ENCODE measurements at places on chromosomes 12 and 14. TPM values are rescaled to one million over a fixed set of nuclear protein-coding genes. Genes with fewer than 3 reads are reported as not detected.

DNA sequence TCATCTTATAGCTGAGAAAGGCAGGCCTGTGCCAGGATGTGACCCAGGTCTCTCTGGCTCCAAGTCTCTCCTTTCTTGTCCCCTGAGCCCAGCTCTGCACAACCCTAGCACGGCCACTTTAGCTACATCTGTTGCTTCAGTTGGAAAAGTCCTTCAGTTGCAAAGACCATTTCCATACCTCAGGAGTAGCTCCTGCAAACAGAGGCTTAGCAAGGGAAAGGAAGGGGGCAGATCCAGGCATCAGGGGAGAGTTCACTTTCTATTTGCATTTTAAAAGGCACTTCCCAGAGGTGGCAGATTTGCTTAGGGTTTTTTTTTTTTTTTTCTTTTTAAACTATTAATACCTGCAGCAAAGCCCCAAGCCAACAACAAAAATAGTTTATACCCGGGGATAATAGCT lies 3.0 kb upstream of the PITPNM2 start:
- DNase-seq = no peak

GRCh38 chr14:48563489-48563888 lies 888.1 kb upstream of the MDGA2 start:
- peak; percentile 66 for DNase-seq

GRCh38 chr14:79661752-79662151 lies 549.6 kb downstream of the DIO2 start:
- DNase-seq = peak; percentile 66

The WNT5B gene
- total RNA-seq = 43.5 TPM

DNA sequence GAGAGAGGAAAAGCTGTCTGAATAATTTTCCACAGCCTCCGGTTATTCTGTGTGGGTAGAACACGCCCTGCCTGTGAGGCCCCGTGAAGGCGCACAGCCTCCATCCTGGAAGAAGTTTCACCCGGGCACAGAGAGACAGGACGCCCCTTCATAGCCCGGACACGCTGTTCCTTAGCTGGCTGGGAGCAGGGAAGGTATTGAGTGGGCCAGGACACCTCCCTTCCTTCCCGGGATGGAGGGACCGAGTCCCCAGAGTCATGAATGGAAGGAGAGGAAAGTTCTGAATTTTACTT lies 135.5 kb downstream of the GCH1 start:
- no peak for DNase-seq

- no peak for DNase-seq
Observed at GRCh38 chr12:72274931-72275330, 2.8 kb downstream of the TRHDE start.

- DNase-seq = no peak
Observed at GRCh38 chr14:60085085-60085484, 6.6 kb upstream of the PCNX4 start.

GRCh38 chr12:54984658-54985376 lies at the start of gene TESPA1:
Gene TESPA1, minus strand, starts transcription at chr12:54984762. Its CDS starts 10,200 bp downstream, at chr12:54974562.
- DNase-seq = peak; percentile 41

DNA sequence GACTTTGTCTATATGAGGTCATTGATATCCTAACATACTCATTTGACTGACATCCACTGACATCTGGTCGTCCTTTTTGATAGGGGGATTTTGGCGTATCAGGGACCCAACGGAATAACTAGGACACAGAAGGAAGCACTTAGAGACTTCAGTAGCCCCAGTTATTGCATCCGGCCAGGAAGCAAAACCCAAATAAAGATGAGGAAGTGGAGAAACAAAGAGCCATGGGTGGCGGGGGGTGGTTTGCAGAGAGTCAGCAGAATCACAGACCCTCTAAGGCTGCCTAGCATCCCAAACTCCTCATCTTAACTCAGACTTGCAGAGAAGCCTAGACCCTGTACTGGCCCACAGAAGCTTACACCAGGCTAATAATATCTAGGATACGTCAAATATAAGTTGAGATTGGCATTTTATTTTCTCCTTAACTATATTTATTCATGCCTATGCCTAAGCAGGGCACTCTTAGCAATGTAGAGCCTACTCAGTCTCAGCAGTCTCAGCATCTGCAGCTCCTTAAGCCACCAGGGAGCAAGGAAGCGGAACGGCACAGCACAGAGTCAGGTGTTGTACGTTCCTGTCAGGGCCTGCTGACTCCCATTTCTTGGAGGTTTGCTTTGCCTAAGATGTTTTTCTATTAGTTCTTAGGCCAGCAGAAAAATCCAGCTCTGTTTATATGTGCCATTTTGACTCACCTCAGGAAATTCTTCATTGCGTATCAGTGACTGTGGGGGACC lies 45.1 kb downstream of the KCNA1 start:
- no peak for DNase-seq

DNA sequence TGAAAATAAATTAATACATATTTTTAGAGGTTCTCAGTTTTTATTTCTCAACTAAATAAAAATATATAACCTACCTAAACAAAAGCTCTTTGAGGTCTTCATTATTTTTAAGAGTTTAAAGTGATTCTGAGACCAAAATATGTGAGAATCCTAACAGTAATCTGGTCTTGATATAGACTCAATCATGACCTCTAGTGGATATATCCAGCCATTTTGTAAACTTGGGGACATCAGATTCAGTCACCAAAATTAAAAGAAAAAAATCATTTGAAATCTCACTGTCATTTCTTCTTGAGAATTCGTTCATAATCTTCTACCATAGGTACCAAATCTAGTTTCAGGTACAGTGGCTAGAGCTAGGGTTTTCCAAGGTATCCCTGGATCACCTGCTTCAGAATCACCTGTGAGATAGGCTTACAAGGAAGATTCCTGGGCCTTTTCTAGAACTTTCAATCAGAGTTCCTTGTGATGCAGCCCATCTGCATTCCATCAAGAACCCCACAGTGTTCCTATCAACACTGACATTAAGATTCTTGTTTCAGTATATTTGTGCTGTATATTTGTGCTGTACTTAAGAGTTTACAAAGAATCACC lies 214.9 kb downstream of the ADAMTS20 start:
- peak; percentile 48 for DNase-seq

GRCh38 chr14:104081261-104081835 lies 4.2 kb upstream of the ASPG start:
- no peak for DNase-seq

GRCh38 chr14:104954746-104955395 lies 23.3 kb downstream of the AHNAK2 start:
- no peak for DNase-seq

The KRT77 gene
- total RNA-seq = not detected

- DNase-seq = no peak
Observed at GRCh38 chr12:53431187-53431586, 7.5 kb downstream of the AMHR2 start.

The ARMH4 gene
- total RNA-seq = 0.91 TPM

The NTF3 gene
- 1.7 TPM for total RNA-seq

The CISTR gene
- not detected for total RNA-seq

GRCh38 chr12:77754086-77754485 lies 76.6 kb upstream of the NAV3 start:
- DNase-seq = no peak

The ARHGEF25 gene
- total RNA-seq = 6.2 TPM

The NFATC4 gene
- 0.44 TPM for total RNA-seq

The STXBP6 gene
- not detected for total RNA-seq

The GLT1D1 gene
- not detected for total RNA-seq

The PMCH gene
- not detected for total RNA-seq

DNA sequence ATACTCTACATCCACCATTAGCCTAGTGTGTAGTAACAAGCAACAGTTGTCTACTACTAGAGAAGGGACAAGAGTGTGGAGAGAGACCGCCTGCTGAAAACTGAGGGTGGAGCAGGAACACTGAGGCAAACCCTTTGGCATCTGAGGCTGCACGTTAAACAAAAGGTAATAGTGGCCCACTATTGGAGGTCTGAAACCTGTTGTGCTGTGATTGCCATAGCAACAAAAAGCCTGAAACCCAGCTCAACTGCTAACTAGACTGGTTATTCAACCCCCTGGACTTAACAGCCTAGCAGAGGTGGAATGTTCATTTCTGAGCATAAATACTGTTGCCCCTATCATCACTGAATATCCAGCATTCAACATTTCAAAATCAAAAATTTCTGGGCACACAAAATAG lies 43.0 kb downstream of the PPP4R4 start:
- DNase-seq = no peak

GRCh38 chr12:39103552-39104165 lies 198.3 kb upstream of the CPNE8 start:
- peak; percentile 66 for DNase-seq

The MANSC1 gene
- total RNA-seq = 10.3 TPM

- DNase-seq = peak; percentile 66
Observed at GRCh38 chr14:29242755-29243754, 476.5 kb downstream of the FOXG1 start.

GRCh38 chr12:112900298-112901145 lies 6.2 kb upstream of the OAS1 start:
- peak; percentile 61 for DNase-seq

- DNase-seq = no peak
Observed at GRCh38 chr14:22531451-22532344, 57.3 kb downstream of the DAD1 start.

The ERP27 gene
- total RNA-seq = not detected

- no peak for DNase-seq
Observed at GRCh38 chr14:53509276-53510244, 356.4 kb upstream of the DDHD1 start.

The APOF gene
- not detected for total RNA-seq

The TOMM20L gene
- total RNA-seq = not detected

DNA sequence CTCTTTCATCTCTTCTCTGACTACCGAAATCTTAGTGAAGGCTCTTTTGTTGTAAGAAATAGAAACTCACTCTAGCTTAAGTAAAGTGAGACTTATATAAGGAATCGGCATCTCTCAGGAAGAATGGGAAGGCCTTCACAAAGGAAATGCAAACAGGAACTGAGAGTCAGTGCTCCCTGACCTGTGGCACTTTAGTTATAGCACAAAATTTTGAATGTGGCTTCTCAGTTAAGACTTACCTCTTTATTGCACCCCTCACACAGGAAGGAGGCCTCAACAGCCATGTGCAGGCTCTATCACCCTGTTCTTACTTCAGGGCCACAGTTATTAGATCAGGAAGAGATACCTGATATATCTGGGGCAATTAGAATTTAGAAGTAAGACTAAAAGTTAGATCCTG lies 224.7 kb upstream of the EGLN3 start:
- DNase-seq = no peak

The TRHDE gene
- 9.1 TPM for total RNA-seq

The SIRT4 gene
- total RNA-seq = 7.4 TPM

DNA sequence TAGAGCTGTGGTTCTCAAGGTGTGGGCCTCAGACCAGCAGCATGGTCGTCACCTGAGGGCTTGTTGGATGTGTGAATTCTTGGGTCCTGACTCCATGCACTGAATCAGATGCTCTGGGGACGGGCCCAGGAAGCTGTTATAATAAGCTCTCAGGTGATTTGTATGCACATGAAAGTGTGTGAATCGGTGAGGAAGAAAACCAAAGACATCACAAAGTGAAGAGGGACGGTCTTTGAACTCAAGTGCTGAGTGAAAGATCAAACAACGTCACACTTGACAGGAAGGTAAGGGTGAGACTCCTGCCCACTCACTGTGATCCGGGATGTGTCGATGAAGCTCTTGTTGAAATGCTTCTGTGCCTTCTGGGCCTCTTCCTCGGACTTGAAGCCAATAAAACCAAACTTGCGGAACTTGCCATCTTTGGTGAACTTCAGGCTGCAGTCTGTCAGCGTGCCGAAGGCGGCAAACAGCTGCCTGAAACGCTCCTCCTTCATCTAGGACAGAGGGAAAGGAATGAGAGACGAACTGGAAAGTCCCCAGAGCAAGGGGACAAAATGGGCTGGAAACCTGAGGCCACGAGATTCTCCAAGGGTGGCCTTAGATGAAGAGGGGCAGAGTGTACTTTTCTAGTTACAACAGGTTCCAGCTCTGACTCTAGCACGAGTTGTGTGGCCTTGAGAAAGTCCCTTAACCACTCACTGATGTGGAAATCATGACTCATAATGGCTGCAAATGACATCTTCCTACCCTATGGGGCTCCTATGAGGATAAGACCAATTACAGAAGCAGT lies 4.0 kb downstream of the RBM19 start:
- DNase-seq = peak; percentile 55
